Stimulated activated CD4-positive, alpha-beta T cell treated with anti-CD3 and anti-CD28 coated beads, Interleukin-15, amount 100 ng/mL, for 24 hours (primary cell): ENCODE measurements at places on chromosomes 3 and 15.

GRCh38 chr3:14861446-14862302 lies 42.9 kb downstream of the FGD5 start:
- no peak for DNase-seq

GRCh38 chr15:19956124-19956796 lies 585.3 kb downstream of the GOLGA6L6 start:
- DNase-seq = no peak

DNA sequence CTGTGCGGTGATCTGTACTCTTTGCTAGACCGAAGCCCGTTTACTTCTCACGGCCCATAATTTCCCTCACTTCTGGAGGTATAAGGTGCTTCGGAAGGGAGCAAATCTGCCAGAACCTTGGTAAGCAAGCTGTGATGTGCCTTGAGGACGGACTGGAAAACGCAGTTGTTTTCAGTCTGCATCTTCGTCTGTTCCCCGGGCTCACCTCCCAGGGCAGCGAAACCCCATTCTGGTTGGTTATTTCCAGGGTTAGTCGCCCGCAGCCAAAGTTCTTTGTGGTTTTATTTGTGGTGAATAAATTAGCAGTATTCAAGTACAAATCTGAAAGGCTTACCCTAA lies 401 bp downstream of the RAMAC start:
- no peak for DNase-seq

- peak; percentile 56 for DNase-seq
These were observed 74.3 kb downstream of the SIDT1 start for GRCh38 chr3:113606539-113607218.

GRCh38 chr3:84836961-84837360 lies 121.8 kb upstream of the CADM2 start:
- DNase-seq = no peak

DNA sequence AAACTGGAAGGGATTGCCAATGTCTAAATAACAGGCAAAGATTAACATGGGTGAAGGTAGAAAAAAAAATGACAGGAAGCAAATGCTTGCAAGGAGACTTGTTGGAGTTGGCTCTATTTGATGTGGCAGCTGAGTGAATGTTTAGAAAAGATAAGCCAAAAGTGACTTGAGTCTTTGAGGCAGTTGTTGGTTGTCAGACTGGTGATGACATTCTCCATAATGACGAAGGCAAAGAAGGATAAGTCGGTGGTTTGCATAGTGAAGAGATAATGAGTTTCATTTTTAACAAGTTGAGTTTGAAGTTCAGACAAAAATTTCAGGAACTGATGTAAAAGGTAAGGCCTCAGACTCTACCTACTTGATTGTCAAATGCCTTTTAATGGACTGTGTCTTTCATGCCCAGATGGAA lies 704.1 kb upstream of the SGO1 start:
- no peak for DNase-seq

GRCh38 chr15:52080031-52080430 lies 32.5 kb downstream of the BCL2L10 start:
- no peak for DNase-seq

DNA sequence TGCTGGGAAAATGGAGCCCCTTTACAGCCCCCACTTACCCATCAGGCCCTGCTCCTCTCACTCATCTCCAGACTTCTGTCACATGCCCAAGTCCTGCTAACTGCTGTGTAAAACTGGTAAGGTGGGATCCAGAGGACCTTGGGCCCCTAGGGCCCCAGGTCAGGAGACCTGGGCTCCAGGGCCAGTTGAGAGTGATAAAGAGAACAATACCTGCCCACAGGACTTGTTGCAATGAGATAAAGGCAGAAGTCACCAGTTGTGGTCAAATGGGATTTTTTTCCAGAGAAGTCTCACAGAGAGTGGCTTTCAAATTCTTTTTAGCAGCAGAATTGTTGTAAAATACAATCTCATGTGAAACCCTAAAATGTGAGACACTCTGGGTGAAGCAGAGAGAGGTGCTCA lies 753 bp downstream of the FURIN start:
- no peak for DNase-seq
